C1 segment of cervical spinal cord (tissue), 14 donors: ENCODE measurements at places on chromosomes 1 and 21.

DNA sequence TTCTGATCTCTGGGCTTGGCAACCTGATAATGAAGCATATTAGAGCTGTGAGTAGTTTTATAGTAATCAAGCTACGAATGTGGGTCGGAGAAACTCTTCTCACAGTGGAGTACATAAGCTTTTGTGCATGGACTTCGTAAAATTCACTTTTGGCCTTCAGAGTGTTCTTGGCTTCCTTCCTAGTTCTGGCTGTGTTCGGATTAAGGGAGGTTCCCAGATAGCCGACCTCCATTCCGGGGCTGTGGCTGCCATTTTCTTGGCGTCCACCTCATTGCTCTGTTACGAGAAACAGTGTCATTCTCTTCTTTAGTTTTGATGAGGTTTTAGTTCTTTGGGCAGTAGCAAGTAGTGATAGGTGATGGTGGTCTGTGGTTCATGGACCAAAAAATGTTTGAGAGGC, 26.3 kb downstream of the CAMTA1 start:
- no peak for DNase-seq

GRCh38 chr1:31930836-31931592, 7.2 kb downstream of the PTP4A2 start:
- DNase-seq: no peak

DNA sequence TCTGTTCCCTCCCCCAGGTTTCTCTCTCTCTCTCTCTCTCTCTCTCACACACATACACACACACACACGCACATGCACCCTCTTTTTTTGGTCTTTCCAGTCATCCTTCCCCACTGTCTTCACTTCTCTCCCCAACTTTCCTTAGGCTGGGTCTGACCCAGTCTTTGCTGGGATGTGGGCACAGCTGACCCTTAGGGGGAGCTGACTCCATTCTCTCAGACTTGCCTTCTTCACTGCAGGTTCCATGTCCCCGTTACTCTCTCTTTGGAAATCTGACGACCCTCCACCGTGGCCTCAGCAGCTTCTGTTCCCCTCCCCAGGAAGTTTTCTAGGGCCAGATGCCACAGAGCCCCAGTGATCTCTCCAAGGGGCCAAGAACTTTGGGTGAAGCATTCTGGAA, 2.1 kb downstream of the DISP3 start:
- no peak for DNase-seq

DNA sequence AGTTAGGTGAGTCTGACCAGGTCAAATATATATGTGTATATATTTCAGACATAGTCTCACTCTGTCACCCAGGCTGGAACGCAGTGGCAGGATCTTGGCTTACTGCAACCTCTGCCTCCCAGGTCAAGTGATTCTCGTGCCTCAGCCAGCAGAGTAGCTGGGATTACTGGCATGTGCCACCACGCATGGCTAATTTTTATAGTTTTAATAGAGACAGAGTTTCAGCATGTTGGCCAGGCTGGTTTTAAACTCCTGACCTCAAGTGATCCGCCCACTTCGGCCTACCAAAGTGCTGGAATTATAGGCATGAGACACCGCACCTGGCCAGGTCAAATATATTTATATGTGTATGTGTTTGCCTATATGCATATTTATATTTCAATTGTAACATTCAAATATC, 581.5 kb upstream of the B3GALT2 start:
- no peak for DNase-seq

DNA sequence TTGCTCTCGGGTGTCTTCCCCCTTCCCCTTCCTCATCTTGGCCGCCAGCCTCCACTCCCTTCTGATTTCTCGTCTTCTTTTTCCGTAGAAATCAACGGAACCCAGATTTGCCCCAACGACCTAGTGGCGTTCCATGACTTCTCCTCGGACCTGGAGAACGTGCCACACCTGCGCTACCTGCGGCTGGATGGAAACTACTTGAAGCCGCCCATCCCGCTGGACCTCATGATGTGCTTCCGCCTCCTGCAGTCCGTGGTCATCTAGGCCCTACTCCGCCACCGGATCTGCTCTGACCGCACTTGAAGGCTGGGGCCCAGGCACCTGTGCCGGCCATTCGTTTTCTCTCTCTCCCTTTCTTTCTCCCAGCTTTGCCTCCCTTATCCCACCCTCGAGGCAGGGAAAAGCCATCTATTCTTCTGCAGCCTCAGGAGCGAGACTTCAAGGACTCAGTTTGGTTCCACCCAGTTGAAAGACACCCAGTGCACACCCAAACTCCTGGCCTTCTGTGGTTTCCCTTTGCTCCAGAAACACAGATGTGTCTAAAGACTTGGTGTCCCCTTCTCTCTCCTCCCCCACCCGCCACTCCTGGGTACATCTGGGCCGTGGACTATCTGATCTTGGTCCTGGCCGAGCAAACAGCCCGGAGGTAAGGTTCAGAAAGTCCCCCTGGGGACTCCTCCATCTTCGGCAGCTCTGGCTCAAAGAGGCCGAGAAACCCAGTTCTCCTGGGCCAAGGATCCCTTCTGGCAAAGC, 7.2 kb upstream of the OPTC start:
- DNase-seq: no peak

GRCh38 chr21:29939104-29939923, 482 bp downstream of the GRIK1 start:
- DNase-seq: no peak

- no peak for DNase-seq
Measured at GRCh38 chr1:231317306-231318014, 20.2 kb downstream of the EXOC8 start.

DNA sequence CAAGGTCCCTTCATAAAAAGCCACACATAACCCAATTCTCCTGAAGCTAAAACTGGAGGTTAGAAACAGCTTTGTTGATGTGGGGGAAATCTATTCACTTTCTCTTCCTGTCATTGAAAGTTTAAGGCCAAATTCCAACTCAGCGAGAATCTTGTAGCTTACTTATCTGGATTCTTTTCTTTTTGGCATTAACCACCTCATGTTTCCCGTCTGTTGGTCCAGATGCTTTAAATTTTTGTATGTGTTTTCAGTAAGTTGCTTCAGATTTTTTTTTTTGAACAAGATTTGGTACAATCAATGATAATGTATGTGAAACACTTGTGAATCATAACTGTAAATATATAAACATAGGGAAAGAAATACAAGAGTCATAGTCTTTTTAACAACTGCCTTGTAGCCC, 33.7 kb upstream of the NEK7 start:
- DNase-seq: no peak

GRCh38 chr1:39575191-39576015, 1.2 kb downstream of the PABPC4 start:
- DNase-seq: no peak

DNA sequence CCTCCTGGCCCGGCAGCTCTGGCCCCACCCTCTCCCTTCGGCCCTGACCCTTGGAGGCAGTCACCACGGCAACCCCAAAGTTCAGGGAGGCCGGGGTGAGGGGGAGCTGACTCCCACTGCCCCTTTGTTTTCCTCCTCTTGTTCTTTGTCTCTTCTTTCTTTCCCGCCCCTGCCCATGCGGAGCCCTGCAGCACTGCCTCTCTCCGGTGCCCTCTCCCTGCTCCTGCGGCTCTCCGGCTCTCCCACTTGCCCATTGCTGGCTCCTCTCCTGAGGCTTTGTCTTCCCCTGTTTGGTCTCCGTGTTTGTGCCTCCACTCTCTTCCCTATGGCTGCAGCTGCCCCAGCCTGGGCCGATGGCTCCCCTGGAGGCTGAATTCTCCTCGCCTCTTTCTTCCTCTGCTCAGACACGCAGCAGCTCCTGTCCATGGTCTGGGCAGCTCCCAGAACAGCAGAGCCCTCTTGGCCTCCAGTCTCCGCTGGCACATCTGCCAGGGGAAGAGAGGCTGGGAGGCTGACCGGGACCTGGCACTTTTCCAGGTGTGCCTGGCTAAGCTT, 5.8 kb downstream of the CELSR2 start:
- DNase-seq: no peak

GRCh38 chr1:30317921-30318320, 405.5 kb downstream of the MATN1 start:
- no peak for DNase-seq

GRCh38 chr1:17075470-17076255, 21.8 kb upstream of the SDHB start:
- DNase-seq: no peak

- no peak for DNase-seq
Measured at GRCh38 chr1:159587461-159587951, at the start of gene APCS. Gene APCS, plus strand, starts transcription at chr1:159587826. Its CDS starts 96 bp downstream, at chr1:159587922.

DNA sequence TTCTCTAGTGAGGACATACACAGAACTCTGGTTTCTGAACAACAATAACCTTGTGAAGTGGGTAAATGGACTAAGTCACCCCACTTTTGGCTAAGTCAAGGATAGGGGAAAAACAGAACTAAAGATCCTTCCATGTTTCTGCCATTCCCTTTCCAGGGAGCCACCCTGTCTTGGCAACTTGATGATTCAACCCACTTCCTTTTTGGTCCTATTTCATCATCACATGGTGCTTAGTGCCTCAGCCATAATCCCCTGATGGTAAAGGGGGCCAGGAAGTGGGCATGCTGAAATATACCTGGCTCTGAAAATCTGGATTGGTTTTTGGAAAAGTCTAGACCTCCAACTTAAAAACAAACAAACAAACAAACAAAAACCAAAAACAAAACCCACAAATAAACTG, 206.4 kb upstream of the FOXD3 start:
- DNase-seq: no peak

GRCh38 chr1:94863919-94864318, 43.8 kb downstream of the SLC44A3 start:
- peak; percentile 18 for DNase-seq

DNA sequence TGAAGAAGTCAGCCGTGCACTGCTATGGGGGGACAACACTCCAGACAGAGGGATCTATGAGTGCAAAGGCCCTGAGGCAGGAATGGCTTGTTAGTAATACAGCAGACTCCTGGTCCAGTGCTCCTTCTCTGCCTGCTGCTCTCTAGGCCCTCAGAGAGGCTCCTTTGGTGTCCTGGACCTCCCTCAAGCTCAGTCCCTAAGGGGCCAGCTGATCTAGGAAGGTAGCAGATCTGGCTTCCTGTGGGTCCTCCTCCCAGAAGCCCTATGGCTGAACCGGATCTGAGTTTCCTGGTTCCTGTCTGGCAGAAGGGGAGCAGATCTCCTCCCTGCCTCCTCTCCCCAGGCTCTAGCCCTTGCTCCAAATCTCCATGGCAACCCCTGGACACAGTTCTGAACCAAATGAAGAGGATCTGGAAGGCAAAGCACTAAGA, at the start of gene LDLRAD2:
TSS of gene LDLRAD2 (plus strand) at position 391 of the 431 bp plus-strand sequence. CDS start 187 bp downstream, outside the sequence.
- DNase-seq: no peak
